Smooth muscle cell of the coronary artery (primary cell): ENCODE measurements at places on chromosomes 16 and 17. TPM values are rescaled to one million over a fixed set of nuclear protein-coding genes. Genes with fewer than 3 reads are reported as not detected.

The REXO5 gene
- 2.8 and 3.9 TPM in 2 replicates for total RNA-seq

The RPRML gene
- 0.08 TPM in 1 of 2 replicates, not detected in the other for total RNA-seq

The RASL10B gene
- total RNA-seq, result 0.98 and 1.6 TPM in 2 replicates

The KRTAP4-5 gene
- not detected in 2 replicates for total RNA-seq

The PRSS27 gene
- 0.23 and 0.70 TPM in 2 replicates for total RNA-seq

The SNAI3 gene
- total RNA-seq, result not detected in 2 replicates

The SGSM2 gene
- total RNA-seq, result 31.2 and 56.0 TPM in 2 replicates

The DNAAF8 gene
- total RNA-seq, result 0.47 and 1.1 TPM in 2 replicates

The TBC1D16 gene
- total RNA-seq, result 30.0 and 48.4 TPM in 2 replicates

The JUP gene
- total RNA-seq, result 2.3 and 59.7 TPM in 2 replicates

The C1QTNF1 gene
- total RNA-seq, result 98.7 and 160 TPM in 2 replicates

The STAT5B gene
- total RNA-seq, result 21.1 TPM in 2 replicates

The CMTM1 gene
- 1.9 and 2.1 TPM in 2 replicates for total RNA-seq

The COG1 gene
- total RNA-seq, result 8.3 and 15.3 TPM in 2 replicates

The ACSM2A gene
- not detected in 2 replicates for total RNA-seq

The BTBD17 gene
- total RNA-seq, result not detected in 2 replicates

The ATAD5 gene
- 0.23 and 0.83 TPM in 2 replicates for total RNA-seq

The CMTM2 gene
- total RNA-seq, result not detected in 2 replicates

The SLC52A1 gene
- 0.15 and 0.82 TPM in 2 replicates for total RNA-seq

The HELZ gene
- total RNA-seq, result 31.1 and 33.6 TPM in 2 replicates

The EXOSC6 gene
- total RNA-seq, result 13.1 and 26.2 TPM in 2 replicates

The ZG16 gene
- total RNA-seq, result not detected in 2 replicates

The EPX gene
- not detected in 2 replicates for total RNA-seq

The ERCC4 gene
- total RNA-seq, result 4.0 and 6.5 TPM in 2 replicates

The TMEM220 gene
- 1.7 and 2.7 TPM in 2 replicates for total RNA-seq

The VMP1 gene
- total RNA-seq, result 125 and 227 TPM in 2 replicates

The CSH2 gene
- not detected in 2 replicates for total RNA-seq

The CAPN15 gene
- total RNA-seq, result 12.8 and 17.1 TPM in 2 replicates

The MPV17L gene
- total RNA-seq, result 0.15 and 0.35 TPM in 2 replicates

The ESRP2 gene
- total RNA-seq, result under 0.01 TPM in 1 of 2 replicates, not detected in the other

The AFMID gene
- total RNA-seq, result 27.7 and 41.7 TPM in 2 replicates

The ANKRD40CL gene
- total RNA-seq, result not detected in 2 replicates

The IRX5 gene
- 1.2 and 2.7 TPM in 2 replicates for total RNA-seq

The HSD17B2 gene
- 0.35 TPM in 1 of 2 replicates, not detected in the other for total RNA-seq

The RND2 gene
- 0.53 and 0.82 TPM in 2 replicates for total RNA-seq

The CLEC18A gene
- 0.23 and 9.2 TPM in 2 replicates for total RNA-seq

The ENPP7 gene
- not detected in 2 replicates for total RNA-seq

The TNFRSF17 gene
- 0.12 TPM in 1 of 2 replicates, not detected in the other for total RNA-seq

The RCVRN gene
- total RNA-seq, result not detected in 2 replicates
